ENCODE measurements at places on chromosomes 1 and 21.

GRCh38 chr1:33339413-33339812 lies 18.5 kb upstream of the A3GALT2 start:
- no peak for DNase-seq

- DNase-seq: no peak
These were observed 41.9 kb upstream of the ANGPTL7 start for GRCh38 chr1:11147197-11147770.

- no peak for DNase-seq
These were observed 89.4 kb upstream of the PTBP2 start for GRCh38 chr1:96632045-96632664.

DNA sequence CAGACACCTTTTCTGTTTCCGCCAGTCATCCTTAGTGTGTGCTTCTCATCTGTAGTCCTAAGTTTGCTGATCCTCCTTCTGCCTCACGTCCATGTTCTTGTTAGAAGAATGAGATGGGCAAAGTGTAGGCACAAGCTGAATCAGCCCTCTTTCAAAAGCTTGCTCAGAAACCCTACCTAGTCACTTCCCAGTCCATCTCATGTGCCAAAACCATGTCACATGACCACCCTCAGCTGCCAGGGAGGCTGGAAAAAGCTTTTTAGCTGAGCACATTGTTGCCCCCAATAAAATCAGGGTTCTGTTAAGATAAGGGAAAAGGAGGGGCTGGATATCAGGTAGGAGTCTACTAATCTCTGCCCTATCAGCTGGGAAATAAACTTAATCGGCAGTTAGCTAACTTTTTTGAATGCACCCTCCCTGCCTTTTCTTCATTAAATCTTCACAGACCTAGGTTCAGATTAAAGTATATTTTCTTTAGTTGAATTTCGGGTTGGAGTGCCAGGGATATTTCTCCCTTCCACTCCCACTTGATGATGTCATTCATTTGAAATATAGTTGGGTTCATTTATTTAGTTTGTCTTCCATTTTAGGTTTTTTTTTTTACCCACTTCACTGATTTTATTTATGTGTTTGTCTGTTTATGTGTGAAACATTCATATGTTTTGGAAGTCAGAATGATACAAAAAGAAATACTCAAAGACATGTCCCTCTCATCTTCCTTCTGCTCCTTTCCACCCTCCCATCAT lies 129.2 kb downstream of the ROR1 start:
- DNase-seq: no peak

DNA sequence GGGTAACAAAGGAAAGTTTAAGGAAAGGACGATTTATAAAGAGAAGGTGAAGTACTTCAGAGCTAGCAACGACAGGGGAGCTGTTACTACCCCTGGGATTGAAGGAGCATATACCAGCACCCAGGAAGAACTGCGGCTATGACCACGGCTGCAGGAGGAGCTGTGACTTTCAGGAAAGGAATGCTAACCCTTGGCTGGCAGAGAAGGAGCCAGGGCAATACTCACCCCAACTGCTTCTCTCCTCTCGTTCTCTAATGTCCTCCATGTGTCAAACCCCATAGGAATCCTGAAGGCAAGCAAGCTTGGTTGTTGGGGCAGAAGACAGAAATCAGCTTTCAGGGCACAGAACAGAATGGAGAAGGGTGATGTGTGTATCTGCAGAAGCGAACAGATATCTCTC lies 120.5 kb downstream of the TMEM53 start:
- no peak for DNase-seq

Measured in activated CD4-positive, CD25-positive, alpha-beta regulatory T cell (primary cell).